T-helper 17 cell (primary cell): ENCODE measurements at places on chromosomes 7 and 10.

DNA sequence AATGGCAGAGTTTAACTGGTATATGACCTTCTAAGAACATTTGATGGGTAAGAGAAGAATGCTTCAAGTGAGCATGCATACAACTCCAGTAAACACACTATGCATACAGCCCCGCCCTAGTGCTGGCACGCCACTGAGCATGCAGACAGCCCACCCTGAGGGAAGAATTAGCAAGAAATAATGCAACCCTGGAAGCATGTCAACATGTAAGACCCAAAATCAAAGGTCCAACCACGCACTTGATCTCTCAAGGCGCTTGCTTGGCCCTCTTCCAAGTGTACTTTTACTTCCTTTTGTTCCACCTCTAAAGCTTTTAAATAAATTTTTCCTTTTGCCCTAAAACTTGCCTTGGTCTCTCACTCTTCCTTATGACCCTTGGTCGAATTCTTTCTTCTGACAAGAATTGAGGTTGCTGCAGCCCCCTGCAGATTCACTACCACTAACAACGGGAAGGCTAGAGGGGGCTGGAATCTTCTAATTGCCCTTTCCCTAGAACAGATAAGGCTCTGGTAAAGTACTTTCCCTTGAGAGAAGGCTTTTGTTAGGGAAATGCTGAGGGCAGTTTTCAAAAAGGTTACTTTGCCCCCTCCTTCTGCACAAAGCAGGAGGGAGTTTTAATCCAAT is 3.4 kb downstream of the FAM24B start:
- DNase-seq: no peak

- no peak for DNase-seq
Observed at GRCh38 chr7:106134241-106134640, 22.1 kb upstream of the SYPL1 start.

DNA sequence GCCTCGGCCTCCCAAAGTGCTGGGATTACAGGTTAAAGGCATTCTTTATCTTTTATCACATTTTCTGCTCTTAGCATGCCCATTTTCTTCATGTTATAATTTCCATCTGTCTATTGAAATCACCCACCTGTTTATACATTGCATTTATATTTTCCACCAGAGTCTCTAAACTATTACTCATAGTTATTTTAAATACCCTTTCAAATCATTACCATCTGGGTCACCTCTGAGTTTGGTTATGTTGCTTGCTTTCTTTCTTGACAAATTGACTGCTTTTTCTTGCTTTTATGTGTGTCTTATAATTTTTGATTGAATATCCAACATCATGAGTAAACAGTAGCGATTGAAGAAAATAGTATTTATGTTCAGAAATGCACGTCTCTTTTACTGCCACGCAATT is 71.4 kb downstream of the TMEM270 start:
- DNase-seq: no peak

- no peak for DNase-seq
Observed at GRCh38 chr10:77245953-77246352, 391.7 kb downstream of the KCNMA1 start.

GRCh38 chr10:74081192-74081803 is 69.3 kb downstream of the AP3M1 start:
- no peak for DNase-seq

- no peak for DNase-seq
Observed at GRCh38 chr7:128456255-128456725, 612 bp downstream of the HILPDA start.
